ENCODE measurements at places on chromosomes 16 and 17.

DNA sequence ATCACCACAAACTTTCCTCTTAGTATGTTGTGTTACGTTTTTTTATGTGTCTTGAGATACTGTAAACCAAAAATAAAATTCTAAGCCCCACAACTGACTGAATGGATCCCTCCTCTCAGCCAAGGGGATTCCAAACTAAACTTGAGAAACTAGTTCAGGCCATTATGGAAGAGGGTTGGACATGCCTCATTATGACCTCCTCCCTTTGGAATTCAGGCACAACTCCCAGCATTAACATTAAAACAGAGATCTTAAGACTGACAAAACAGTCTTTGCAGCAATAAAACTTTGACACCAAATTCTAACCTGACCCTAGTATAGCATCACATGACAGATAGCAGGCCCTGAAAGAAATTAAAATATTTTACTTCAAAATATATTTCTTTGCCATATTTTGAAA is 51.1 kb upstream of the SLC47A1 start:
- no peak for DNase-seq
- H3K36me3 ChIP-seq = no peaks in the 10 kb centered on the region
- H3K27me3 ChIP-seq = no peaks in the 10 kb centered on the region
- H3K4me3 ChIP-seq = no peak overlapping the region
- no peaks in the 10 kb centered on the region for H3K4me1 ChIP-seq

GRCh38 chr16:87072101-87072500 is 245.1 kb downstream of the C16orf95 start:
- H3K4me3 ChIP-seq = no peak overlapping the region
- no peaks in the 10 kb centered on the region for H3K27me3 ChIP-seq
- H3K27ac ChIP-seq = no peak overlapping the region
- H3K4me1 ChIP-seq = no peaks in the 10 kb centered on the region
- H3K36me3 ChIP-seq = no peaks in the 10 kb centered on the region
- DNase-seq = no peak

GRCh38 chr17:76026714-76027158 is 370 bp downstream of the EVPL start:
- no peak overlapping the region for H3K27ac ChIP-seq
- no peak for DNase-seq
- no peaks in the 10 kb centered on the region for H3K4me1 ChIP-seq
- H3K36me3 ChIP-seq = peaks cover 3% of the 10 kb centered on the region
- H3K27me3 ChIP-seq = no peaks in the 10 kb centered on the region

DNA sequence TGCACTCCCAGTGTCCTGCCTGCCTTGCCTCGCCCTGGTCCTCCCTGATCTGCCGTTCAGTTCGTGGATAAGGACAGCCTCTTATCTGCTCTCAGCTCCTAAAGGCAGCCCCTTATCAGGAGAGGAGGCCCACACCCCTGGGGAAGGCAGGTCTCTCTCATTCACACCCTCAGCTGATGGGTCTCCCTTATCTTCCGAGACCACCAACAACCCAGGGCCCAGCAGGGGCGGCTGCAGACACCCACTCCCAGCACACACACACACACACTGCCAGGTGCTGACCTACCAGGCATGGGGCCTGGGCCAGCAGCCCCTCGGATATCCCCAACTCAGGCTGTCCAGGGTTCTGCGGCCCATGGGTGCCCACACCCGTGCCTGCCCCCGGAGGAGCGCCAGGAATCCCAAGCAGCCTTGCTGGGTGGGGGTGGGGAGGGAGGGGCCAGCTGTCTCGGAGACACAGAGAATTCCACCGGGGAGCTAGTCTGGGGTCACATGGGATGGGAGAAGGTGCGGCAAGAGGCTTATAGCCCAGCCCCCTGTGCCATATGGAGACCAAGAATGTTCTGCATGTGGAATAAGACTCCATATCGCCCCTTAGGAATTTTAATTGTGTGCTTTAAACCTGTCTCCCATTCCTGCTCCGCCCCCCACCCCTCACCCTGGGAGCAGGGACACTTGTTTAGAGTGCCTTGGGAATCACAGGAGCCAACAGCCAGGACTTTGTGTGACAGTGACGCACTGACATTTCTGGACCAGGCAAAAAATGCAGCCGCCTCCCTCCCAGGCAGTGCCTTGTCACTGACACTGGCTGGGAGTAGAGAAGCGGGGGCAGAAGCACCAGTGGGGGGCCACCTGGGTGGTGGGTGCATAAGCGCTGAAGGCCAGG is 41.9 kb upstream of the EMP2 start:
- no peak overlapping the region for H3K4me3 ChIP-seq
- peak; percentile 27 for DNase-seq

- H3K27me3 ChIP-seq = no peaks in the 10 kb centered on the region
- peaks cover 2% of the 10 kb centered on the region for H3K4me1 ChIP-seq
- H3K4me3 ChIP-seq = no peak overlapping the region
Measured at GRCh38 chr17:78112518-78113471, 15.8 kb downstream of the TMC6 start.

DNA sequence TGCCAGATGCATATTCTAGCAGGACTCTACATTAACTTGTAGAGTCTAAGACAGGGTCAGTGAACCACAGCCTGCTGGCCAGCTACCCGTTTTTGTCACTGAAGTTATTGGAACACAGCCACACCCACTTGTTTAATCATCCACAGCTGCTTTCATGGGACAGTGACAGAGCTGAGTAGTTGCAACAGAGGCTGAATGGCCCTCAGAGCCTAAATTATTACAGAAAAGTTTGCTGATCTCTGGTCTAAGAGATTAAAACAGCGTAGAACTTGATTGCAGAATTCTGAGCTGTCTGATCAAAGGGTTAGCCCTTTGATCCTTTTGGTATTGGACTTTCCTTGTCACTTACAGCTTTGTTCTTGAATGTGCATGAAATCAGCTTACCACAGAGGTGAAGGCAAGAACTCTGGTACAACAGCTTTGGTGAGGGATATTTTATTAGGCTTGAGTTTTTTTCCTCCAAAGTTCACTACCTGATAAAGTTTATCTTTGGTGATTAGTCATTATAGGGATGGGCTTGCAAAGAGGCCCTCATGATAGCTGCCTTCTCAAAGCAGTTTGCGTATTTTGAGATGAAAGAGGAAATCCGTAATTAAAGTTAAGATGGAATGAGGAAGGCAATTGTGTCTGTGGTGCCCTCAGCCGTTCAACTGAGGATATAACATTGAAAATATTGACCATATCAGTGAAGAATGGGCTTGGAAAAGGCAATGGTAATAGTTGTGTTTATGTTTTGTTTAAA is 23.6 kb downstream of the ALDH3A2 start:
- no peak overlapping the region for H3K4me3 ChIP-seq
- H3K27ac ChIP-seq = no peak overlapping the region
- peak; percentile 2 for DNase-seq
- H3K27me3 ChIP-seq = no peaks in the 10 kb centered on the region
- peaks cover 12% of the 10 kb centered on the region for H3K36me3 ChIP-seq
- H3K4me1 ChIP-seq = no peaks in the 10 kb centered on the region

DNA sequence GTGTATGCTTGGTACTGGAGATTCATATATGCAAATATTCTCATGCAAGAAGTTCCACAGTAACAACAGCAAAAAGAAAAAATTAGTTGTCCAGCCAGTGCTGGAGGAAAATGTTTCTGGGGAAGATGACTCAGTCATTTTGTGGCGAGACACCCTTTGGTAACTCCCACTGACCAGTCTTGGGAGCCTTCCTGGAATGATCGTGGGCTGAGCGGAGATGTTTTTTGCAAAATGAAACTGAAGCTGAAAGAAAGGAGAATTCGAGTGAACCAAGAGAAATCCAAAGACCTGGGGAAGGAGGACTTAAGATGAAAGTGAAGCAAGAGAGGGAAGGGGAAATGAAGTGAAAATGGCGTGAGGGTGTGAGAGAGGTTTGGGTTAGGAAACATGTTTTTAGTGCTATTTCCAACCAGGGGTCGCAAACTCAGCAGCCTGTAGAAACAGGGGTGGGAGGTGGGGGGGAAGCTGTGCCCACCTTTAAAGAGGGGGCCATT is 5.2 kb downstream of the ITPRIPL2 start:
- no peak overlapping the region for H3K27ac ChIP-seq
- no peaks in the 10 kb centered on the region for H3K36me3 ChIP-seq
- peaks cover 60% of the 10 kb centered on the region for H3K4me1 ChIP-seq
- H3K4me3 ChIP-seq = peak overlapping the region; percentile 62
- no peaks in the 10 kb centered on the region for H3K27me3 ChIP-seq
- DNase-seq = peak; percentile 31

DNA sequence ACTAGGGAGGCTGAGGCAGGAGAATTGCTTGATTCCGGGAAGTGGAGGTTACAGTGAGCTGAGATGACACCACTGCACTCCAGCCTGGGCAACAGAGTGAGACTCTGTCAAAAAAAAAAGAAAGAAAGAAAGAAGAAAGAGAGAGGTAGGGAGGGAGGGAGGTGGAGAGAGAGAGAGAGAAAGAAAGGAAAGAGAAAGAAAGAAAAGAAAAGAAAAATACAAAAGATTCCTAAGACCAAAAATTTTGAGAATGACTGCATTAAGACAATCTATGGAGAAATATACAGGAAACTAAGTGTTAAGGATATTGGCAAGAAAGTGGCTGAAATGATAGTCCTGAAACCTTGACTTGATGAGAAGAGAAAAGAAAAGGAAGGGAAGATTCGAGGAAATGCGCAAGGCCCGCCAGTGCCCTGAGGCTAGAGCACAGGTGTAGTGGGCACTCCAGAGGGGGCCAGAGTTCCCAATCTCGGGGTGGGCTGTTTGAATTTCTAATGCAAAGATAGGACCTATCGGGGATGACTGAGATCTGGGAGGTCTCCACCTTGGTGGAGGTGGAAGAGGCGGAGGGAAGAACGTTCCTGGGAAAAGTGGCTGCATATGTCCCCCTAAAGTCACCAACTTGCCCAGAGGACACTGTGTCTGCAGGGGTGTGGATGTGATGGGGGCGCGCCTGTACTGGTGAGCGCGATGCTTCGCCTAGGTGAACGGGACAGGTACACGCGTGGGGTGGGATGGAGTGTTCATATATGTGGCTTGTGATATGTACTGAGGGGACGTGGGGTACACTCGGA is 654 bp upstream of the SCNN1B start:
- H3K4me1 ChIP-seq = no peaks in the 10 kb centered on the region
- no peak overlapping the region for H3K27ac ChIP-seq
- H3K36me3 ChIP-seq = no peaks in the 10 kb centered on the region

- peaks cover 2% of the 10 kb centered on the region for H3K4me1 ChIP-seq
- DNase-seq = no peak
- no peaks in the 10 kb centered on the region for H3K27me3 ChIP-seq
- H3K27ac ChIP-seq = no peak overlapping the region
- H3K36me3 ChIP-seq = peaks cover 30% of the 10 kb centered on the region
Measured at GRCh38 chr16:48282636-48283263, 35.4 kb upstream of the ABCC11 start.

DNA sequence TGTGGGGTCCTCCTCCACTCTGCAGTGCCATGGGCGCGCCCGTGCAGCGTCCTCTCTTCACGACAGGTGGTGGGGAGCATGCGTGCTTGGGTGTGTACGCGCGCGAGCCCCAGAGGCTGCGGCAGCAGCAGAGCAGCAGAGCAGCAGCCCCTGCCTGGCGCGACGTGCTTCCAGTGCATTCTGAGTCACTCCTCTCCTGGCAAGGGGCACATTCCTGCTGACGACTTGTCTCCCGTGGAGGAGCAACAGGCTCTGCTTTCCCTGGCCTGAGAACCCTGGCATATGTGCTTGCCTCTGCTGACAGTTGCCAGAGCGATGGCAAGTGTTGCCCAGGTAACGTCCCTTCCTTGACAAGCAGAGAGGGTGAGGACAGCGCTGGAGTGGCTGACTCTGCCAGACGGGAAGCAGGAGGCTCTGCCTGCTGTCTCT is 133.8 kb upstream of the PLCG2 start:
- H3K36me3 ChIP-seq = no peaks in the 10 kb centered on the region
- H3K27me3 ChIP-seq = no peaks in the 10 kb centered on the region
- DNase-seq = no peak
- no peaks in the 10 kb centered on the region for H3K4me1 ChIP-seq
- no peak overlapping the region for H3K4me3 ChIP-seq
- no peak overlapping the region for H3K27ac ChIP-seq

GRCh38 chr16:74521691-74522090 is 85.2 kb downstream of the GLG1 start:
- no peak overlapping the region for H3K4me3 ChIP-seq
- no peaks in the 10 kb centered on the region for H3K36me3 ChIP-seq
- DNase-seq = no peak
- H3K27me3 ChIP-seq = no peaks in the 10 kb centered on the region
- H3K4me1 ChIP-seq = no peaks in the 10 kb centered on the region

DNA sequence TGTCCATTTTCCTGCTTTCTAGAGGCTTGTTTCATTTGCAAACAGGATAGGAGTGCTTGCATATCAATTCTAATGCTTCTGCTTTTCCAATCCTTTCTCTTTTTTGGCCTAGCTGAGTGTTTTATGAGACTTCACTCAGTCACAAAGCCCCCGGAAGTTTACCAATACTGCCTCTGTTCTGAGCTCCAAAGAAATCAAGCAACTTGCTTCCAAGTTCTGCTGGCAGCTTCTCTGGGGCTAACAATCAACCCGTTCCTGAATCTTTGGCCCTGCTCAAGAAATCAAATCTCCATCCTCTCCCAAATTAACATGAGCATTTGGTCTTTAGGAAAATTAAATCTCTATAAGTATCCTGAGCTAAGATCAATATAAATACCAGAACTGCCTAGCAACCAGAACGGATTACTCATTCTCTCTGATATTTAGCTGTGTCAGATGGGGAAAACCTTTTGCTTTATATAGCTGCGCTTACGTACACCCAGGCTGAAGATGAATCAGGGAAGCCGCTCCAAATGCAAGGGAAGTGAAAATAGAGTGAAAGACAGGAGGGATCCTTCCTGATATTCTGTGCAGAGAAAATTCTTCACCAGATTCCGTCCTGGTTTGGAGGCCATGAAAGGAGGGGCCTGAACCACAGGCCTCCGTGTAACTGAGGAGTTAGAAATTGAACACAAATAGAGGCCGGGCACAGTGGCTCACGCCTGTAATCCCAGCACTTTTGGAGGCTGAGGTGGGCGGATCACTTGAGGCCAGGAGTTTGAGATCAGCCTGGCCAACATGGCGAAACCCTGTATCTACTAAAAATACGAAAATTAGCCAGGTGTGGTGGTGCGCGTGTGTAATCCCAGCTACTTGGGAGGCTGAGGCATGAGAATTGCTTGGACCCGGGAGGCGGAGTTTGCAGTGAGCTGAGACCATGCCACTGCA is 23.3 kb upstream of the GRB2 start:
- no peak for DNase-seq
- H3K4me1 ChIP-seq = no peaks in the 10 kb centered on the region
- no peak overlapping the region for H3K4me3 ChIP-seq
- no peak overlapping the region for H3K27ac ChIP-seq
- no peaks in the 10 kb centered on the region for H3K36me3 ChIP-seq
- H3K27me3 ChIP-seq = no peaks in the 10 kb centered on the region

DNA sequence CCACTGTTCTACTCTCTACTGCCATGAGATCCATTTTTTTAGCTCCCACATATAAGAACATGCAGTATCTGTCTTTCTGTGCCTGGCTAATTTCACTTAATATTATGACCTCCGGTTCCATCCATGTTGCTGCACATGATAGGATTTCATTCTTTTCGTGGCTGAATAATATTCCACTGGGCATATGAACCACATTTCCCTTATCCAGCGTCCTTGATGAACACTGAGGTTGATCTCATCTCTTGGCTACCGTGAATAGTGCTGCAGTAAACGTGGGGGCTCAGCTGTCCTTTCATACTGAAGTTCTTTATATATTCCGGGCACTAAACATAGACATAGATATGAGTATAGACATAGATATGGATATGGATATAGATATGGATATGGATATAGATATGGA is 109.3 kb upstream of the TNRC6C start:
- peak; percentile 45 for DNase-seq
- H3K4me3 ChIP-seq = no peak overlapping the region
- peaks cover 47% of the 10 kb centered on the region for H3K4me1 ChIP-seq
- H3K27ac ChIP-seq = no peak overlapping the region

- no peaks in the 10 kb centered on the region for H3K27me3 ChIP-seq
- no peak for DNase-seq
- H3K4me3 ChIP-seq = no peak overlapping the region
- peaks cover 32% of the 10 kb centered on the region for H3K4me1 ChIP-seq
- no peaks in the 10 kb centered on the region for H3K36me3 ChIP-seq
- no peak overlapping the region for H3K27ac ChIP-seq
Measured at GRCh38 chr16:30009085-30009862, 1.6 kb downstream of the DOC2A start.
